ENCODE measurements at places on chromosomes 2 and 18.
A peak's percentile ranks its signal among the peaks of the same experiment; 100 is the strongest.

DNA sequence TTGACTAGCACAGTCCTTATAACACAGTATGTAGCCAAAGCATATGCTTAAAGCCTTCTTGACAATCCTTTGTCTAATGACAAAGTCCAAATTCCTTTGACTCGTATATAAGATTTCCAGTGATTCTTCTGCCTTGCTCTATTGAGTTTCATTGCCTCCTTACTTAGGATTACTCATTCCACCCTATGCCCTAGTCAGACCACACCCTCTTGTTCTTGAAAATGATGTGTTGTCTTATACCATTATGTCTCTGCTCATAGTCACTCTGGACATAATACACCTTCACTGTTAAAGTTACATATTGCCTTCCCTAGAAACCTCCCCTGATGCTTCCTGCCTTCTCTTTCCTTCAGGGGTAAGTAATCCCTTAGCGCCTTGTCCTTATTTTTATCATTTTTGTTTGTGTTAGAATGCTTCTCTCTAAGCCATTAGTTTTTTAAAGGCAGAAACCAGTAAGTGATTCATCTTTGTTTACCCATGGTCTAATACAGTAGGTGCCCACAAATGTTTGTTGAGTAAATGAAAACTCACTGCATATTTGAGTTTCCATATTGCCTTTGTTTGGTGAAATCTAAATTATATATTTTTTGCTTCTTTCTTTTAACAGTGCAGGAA lies 19.3 kb downstream of the GPD2 start:
- no peak for DNase-seq

DNA sequence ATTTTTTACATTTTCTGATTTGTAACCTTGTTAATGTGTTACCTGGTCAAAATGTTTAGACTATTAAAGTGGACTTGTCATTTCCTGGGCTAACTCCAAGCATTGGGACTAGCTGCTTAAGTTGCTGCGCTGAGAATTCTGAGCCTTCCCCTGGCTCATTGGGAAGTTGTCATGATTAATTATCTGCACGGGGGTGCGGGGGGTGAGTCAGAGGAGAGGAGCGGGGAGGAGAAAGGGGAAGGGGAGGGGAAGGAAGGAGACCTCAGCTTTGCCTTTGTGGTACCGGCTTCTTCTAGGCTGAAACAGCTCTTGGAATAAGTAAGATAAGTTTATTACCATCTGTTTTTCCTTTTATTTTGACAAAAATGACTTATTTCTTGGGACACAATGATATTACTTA lies 52.9 kb upstream of the APCDD1 start:
- no peak for DNase-seq

DNA sequence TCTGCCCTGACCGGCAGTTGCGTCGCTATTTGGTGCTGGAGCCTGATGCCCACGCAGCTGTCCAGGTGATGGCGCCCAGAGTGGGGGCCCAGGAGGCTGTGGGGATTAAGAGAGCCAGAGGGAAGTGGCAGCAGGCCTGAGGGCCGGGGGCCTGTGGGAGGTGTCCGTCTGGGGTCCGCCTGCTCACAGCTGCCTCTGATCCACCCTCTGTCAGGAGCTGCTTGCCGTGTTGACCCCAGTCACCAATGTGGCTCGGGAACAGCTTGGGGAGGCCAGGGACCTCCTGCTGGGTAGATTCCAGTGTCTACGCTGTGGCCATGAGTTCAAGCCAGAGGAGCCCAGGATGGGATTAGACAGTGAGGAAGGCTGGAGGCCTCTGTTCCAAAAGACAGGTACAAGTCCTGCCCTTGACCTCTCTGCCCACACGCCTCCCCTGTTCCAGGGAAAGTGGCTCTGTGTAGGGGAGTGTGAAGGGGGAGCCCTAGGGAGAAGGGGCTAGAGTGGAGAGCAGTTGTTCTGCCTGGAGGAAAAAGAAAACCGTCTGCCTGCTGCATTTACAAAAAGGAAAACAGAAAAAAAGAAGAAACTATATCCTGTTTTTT lies 11.6 kb downstream of the STK11IP start:
- DNase-seq, result no peak

DNA sequence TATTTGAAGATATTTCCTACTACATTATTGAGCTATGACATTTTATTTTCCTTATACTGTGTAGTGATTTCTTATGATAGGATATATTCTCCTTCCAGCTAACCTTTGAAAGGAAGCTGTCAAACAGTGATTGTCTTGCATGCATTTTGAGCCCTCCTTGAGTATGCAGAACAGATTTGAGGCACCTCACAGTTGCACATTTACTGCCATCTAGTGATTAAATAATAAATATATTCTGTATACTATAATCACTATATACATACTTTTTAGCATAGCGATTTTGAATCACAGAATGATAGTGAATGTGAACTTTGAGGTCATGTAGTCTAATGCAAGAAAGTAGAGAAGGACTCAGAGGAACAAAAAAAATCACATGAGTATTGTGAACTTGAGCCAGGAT lies 268.4 kb upstream of the CDH19 start:
- peak; percentile 1 for DNase-seq

GRCh38 chr18:62437235-62438017 lies 85.4 kb upstream of the ZCCHC2 start:
- no peak for DNase-seq

- no peak for DNase-seq
Measured at GRCh38 chr2:195612611-195613495, 44.2 kb upstream of the SLC39A10 start.

DNA sequence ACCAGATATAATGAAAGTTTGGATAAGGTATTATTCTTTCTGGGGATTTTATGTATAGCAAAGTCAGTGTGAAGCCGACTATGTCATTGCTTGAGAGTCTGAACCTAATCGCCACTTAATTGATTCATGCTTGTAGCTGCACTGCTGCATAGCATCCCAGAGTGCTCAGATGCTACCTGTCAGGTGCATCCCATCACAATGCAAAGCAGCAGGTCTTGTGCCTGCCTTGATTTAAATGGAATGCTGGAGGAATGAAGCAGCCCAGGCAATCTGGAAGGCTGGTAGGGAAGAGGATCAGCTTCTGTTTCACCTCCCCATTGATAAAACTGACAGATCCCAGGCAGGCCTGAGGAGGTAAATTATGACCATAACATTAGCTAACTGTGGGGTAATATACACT lies 40.4 kb upstream of the ATIC start:
- no peak for DNase-seq
